LNCaP clone FGC (cell line): ENCODE measurements at places on chromosomes 1 and 21.

- peak; percentile 77 for DNase-seq
These were observed 28.2 kb downstream of the TCEANC2 start for GRCh38 chr1:54081306-54082270.

GRCh38 chr21:26883768-26884167, 38.6 kb upstream of the ADAMTS1 start:
- no peak for DNase-seq

- peak; percentile 98 for DNase-seq
These were observed 41.0 kb downstream of the KCND3 start for GRCh38 chr1:111948209-111949171.

- DNase-seq = no peak
These were observed 207.0 kb upstream of the MAP1LC3C start for GRCh38 chr1:242205622-242206489.

DNA sequence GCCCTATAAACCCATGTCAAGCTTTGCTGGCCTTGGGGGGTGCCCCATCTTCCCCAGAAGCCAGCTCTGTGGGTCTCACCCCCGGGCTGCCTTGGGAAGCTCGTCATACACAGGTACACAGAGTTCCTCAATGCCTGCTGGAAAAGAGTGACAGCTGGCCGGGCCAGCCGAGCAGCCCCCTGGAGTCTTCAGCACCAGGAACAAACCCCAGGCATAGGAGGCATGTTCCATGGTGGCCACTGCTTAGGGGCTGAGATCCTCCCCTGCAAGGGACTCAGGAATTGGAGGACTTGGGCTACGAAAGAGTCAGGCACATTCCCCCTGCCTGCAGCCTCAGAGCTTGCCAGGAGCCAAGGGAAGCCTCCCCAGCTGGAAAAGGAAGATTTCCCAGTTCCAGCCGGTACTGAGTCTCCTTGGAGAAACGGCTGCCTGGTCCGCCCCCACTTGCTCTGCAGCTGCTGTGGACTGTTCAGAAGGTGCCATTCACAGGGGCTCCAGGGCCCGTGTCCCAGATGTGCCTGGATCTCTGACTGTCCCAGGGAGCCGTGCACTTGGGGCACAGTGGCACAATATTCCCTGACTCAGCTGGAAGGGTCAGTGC, 89.5 kb downstream of the STUM start:
- DNase-seq = no peak

DNA sequence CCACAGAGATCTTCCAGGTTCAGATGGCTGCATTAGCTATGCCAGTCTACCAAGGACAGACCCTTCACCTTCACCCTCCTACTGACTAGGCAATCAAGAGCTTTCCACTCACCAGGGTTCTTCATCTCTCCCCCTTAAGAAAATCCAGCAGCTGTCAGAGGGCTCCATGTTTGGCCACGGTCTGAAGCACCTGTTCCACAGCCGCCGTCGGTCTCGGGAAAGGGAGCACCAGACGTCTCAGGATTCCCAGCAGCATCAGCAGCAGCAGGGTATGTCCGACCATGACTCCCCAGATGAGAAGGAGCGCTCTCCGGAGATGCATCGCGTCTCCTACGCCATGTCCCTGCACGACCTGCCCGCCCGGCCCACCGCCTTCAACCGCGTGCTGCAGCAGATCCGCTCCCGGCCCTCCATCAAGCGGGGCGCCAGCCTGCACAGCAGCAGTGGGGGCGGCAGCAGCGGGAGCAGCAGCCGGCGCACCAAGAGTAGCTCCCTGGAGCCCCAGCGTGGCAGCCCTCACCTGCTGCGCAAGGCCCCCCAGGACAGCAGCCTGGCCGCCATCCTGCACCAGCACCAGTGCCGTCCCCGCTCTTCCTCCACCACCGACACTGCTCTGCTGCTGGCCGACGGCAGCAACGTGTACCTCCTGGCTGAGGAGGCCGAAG, 13.8 kb downstream of the TMCC2 start:
- no peak for DNase-seq

GRCh38 chr1:226320930-226321329, 12.0 kb upstream of the LIN9 start:
- no peak for DNase-seq

DNA sequence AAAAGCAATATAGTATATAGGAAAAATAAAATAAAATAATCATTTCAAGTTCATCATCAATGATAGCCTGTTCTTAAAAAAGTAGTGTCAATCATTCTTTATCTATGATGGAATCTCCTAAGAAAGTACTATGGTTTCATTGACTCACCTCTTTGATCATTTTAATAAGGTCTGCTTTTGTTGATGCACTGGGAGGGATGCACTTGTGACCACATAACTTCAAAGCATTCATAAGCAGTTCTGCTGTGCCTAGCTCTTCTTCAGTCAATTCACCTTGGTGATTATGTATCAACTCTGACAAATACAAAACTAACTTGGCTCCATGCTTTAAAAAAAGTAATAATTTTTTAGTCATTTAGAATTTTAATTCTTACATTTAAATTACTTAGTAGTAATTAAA, 84.8 kb upstream of the GNG4 start:
- no peak for DNase-seq

GRCh38 chr1:67759692-67760029, 73.6 kb downstream of the GNG12 start:
- DNase-seq = no peak

DNA sequence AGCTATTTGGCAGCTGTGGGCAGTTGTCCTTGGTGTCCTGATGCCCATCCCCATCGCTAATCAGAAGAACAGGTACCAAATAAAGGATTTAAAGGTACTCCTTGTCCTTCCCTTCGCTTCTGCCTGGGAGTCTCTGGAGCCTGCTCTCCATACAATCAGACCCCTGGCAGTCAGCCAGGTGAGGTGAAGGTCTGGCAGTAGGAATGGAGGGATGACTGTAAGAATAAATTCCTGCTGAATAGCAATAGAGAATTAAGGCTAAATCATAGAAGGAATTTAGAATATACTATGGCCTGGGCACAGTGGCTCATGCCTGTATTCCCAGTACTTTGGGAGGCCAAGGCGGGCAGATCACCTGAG, 9.2 kb downstream of the THBS3 start:
- no peak for DNase-seq

DNA sequence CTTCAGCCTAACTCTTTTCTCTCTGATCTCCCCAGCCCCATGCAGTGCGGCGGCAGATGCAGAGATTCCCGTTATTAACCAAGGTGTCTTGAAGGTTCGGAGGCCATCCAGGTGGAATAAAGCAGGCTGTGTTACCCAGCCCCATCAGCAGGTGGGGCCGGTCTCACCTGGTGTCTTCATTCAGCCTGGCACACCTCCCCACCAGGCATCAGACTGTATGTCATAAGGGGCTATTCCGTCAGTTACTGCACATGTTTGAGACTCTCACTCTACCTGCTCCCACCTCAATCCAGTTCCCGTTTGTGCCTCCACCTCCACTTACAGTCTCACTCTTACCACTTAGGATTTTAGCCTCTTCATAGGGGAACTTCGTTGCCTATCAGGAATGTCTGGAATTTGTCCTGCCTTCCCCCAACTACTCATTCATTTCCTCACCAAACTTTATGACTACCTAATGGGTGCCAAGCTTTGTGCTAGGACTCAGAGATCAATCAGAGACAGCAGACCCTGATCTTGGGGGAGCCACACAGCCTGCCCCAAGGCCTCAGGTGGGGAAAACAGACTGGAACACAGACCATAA, 170.2 kb downstream of the PLPP3 start:
- no peak for DNase-seq

- DNase-seq = no peak
These were observed 2.6 kb downstream of the AIDA start for GRCh38 chr1:222709700-222710153.

DNA sequence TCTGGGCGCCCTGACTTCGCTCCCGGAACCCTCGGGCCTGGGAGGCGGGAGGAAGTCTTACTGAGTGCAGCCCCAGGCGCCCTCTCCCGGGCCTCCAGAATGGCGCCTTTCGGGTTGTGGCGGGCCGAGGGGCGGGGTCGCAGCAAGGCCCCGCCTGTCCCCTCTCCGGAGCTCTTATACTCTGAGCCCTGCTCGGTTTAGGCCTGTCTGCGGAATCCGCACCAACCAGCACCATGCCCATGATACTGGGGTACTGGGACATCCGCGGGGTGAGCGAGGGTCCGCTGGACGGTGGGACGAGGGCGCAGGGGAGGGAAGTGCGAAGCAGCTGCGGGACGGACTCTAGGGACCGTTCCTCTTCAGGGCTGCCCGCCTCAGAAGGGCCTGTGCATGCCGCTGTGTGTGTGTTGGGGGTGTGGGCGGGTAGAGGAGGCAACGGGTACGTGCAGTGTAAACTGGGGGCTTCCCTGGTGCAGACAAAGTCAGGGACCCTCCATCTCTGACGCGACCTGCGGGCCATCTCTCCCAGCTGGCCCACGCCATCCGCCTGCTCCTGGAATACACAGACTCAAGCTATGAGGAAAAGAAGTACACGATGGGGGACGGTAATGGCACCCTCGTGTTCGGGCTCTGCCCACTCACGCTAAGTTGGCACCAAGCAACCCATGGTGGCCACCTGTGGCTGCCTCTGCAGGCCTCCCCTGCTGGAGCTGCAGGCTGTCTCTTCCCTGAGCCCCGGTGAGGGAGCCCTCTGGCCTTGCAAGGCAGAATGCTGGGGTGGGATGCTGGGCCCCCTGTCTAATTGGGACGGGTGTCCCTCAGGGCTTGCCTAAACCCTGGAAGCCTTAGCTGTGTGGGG, at the start of gene GSTM1:
Gene GSTM1, plus strand, starts transcription at position 177 of the 859 bp plus-strand sequence. Its CDS starts 57 bp downstream, at position 234.
- no peak for DNase-seq

DNA sequence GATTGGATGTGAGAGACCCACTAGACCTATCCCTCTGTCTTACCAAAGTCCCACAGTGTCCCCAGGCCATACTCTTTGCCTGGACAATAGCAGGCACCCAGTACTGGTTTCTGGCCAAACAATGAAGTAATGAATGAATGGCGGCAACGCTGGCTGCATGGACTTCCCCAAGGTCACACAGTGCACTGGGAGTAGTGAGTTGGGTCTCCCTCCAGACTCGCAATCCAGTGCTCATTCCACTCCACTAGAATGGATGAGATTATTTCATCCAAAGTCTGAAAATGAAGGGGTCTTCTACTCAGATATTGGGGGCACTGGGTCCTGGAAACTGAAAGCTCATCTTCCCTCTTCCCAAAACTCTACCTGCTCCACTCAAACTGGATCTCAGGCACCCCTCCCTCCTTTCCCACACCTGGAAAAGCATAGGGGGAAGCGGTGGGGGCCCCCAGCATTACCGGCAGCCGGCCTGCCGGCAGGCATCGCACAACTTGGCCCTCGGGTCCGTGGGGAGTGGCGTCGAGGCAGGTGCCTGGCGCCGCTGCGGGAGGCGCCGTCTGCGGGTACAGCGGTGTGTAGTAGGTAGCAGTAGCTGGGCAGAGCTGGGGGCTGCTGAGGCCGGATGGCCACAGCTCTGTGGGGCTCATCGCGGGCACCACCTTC, 816 bp downstream of the E2F2 start:
- no peak for DNase-seq

DNA sequence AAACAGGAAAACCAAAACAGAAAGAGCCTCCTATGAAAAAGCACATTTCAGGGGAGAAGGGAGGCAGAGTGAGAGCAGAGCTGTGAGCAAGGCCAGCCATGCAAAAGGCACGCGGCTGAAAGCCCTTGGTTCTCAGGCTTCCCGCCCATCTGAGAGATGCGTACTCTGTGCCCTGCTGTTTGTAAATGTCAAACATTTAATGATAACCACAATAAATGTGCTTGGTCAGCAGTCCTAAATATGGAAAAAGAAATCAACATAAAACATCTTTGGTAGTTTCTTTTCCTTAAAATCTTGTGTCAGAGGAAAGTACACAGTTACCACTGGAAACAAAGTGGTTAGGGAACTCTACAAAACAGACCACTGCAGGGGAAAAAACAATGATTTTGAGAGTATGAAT, 283.1 kb downstream of the DSCAM start:
- DNase-seq = no peak

GRCh38 chr1:223759273-223759672, 46.9 kb downstream of the CAPN2 start:
- DNase-seq = no peak

DNA sequence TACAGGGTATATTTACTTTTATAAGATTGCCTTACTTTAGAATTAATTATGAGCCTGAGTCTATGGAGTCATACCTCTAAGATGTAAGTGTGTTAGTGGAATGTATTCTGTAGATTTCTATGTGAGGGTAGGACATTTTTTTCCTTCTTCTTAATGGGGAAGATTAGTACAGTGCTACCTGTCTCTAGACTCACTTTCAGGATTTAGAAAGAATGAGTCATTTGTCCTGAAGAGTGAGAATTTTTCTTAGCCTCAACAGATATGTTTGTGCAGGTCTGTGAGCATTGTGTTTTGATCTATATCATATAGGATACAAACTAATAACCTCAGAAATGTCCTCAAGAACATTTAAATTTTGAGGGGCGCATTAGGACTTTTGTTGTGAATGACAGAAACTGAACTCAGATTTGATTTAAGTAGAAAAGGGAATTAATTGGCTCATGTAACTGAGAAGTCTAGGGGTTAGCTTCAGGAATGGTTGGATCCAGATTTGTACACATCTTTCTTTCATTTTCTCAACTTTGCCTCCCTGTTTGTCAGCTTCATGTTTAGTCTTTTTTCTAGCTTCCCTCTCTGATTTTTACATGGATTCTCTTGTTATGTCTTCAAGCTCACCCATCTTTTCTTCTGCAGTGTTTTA, 45.3 kb downstream of the TTC3 start:
- DNase-seq = no peak

DNA sequence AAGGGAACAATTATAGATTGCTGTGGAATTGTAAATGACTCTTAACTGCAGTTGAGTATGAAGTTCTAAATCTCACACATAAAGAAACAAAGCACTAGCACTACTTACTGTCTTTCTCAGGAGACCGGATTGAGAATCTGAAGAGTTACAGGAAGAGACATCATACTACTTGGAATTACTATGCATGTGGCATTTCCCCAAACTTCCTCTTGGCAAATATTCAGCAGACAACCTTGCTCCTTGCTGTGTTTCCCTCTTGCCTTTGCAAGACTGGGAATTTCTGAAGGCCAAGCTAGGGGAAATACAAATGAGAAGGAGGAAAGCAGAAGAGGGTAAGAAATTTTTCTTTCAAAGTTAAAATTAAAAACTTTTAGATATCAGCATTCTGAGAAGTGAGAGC, 173.6 kb upstream of the KCTD3 start:
- DNase-seq = peak; percentile 14

DNA sequence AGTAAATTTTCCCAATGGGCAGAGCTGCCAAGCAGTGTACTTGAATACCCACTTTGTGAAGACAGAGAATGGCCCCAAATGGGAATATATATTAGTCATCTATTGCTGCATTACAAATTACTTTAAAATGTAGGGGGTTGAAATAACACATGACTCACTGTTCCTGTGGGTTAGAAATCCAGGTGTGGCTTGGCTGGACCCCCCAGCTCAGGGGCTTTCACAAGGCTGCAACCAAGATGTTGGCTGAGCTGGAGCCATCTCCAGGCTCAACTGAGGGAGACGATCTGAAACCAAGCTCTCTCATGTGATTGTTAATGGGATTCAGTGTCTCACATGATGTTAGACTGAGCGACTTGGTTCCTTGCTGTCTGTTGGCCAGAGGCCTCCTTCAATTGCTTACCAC, 33.4 kb upstream of the ARHGAP29 start:
- DNase-seq = no peak
